ENCODE measurements at places on chromosomes 1 and 21.

DNA sequence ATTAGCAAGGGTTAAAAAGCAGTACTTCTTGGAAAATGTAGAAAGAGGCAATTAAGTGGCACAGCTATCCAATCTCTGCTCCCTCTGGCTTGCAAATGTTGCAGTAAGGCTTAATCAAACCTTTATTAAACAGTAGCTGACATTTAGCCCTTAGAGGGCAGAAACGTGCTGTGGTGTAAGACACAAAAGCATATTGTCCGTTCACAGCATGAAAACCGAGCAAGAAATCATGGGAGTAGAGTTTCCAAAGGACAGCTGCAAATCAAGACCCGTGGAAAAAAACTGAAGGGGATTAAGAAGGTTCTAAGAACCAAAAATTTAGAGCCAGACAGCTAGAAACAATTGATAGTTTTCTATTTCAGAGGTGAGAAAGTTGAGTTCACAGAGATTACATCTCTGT, 13.1 kb downstream of the ZP4 start:
- DNase-seq, result no peak

DNA sequence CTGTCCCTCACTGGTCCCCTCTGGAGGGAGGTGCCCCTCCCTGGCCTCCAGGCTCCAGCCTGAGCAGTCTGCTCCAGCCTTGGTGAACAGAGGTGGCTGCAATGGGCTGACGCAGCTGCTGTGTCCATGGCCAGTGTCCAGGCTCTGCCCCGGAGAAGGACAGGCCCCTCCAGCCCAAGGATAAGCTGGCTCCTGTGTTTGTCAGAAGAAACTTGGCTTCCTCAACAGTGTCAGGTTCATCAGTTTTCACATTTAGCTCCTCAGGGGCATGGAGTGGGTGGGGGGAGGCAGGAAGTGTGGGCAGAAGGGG, 402.8 kb downstream of the MATN1 start:
- DNase-seq, result no peak

GRCh38 chr21:26833011-26833410, 12.2 kb downstream of the ADAMTS1 start:
- DNase-seq, result no peak

- DNase-seq, result no peak
These were observed 58.5 kb upstream of the KLHDC7A start for GRCh38 chr1:18422076-18422777.

GRCh38 chr1:154906621-154907081, 29.9 kb downstream of the PMVK start:
- no peak for DNase-seq

Measured in right cardiac atrium (tissue), 5 donors.